ENCODE measurements at places on chromosomes 5 and 9.
A peak's percentile ranks its signal among the peaks of the same experiment; 100 is the strongest.

- DNase-seq, result no peak
These were observed 44.4 kb downstream of the NUP155 start for GRCh38 chr5:37326536-37326935.

- DNase-seq, result no peak
These were observed 681.5 kb upstream of the ACO1 start for GRCh38 chr9:31702957-31703356.

GRCh38 chr9:88816141-88816540, 175.1 kb upstream of the S1PR3 start:
- no peak for DNase-seq

DNA sequence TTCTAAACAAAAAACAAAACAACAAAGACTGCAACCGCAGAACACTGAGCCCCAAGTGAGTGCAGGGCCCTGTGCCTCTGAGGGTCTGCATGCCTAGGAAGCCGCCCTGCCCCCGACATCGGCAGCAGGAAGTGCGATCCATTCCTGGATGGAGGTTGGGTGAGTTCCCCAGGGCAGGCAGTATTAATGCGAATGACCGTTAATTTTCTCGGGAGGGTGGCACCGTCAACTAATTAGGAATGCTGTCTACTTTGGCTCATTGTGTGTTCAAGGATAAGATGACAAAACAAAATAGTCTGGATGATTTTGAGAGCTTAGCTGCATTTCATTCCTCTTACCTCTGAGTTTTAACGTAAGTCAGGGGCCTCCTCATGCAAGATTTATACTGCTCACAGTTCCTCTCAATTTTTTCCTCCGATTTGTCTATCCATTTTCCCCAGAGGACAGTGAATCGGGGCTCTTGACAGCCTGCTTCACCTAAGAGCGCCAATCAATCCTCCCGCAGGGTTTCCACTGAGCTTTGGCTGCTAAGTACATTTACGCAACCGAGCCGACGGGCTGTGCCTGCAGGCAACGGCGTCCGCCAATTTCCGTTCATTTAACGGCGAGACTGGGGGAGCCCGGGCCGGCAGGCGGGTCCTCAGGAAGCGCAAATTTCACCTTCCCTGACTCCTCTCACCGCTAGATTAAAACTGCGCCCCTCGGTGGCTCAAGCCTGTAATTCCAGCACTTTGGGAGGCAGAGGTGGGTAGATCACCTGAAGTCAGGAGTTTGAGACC, 2.9 kb upstream of the NXNL2 start:
- DNase-seq, result no peak

- DNase-seq, result no peak
These were observed 77.5 kb upstream of the RARS1 start for GRCh38 chr5:168408561-168409305.

DNA sequence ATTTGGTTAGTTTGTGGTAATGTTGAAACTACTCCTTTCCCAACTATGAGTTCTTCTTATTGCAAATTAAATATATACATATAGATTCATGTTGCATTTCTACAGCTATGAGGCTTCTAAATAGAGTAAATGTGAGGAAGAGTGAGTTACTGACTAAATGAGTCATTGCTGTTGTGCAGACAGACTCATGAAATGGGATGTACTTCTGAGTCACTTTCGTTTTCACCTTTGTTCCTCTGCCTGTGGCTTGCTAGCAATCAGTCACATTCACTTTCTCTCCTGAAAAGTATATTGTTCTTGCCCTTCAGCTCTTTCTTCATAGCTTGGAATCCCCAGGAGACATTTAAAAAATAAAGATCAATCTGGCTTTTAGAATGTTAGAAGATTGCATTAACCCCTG, 295.5 kb upstream of the SMC2 start:
- no peak for DNase-seq

DNA sequence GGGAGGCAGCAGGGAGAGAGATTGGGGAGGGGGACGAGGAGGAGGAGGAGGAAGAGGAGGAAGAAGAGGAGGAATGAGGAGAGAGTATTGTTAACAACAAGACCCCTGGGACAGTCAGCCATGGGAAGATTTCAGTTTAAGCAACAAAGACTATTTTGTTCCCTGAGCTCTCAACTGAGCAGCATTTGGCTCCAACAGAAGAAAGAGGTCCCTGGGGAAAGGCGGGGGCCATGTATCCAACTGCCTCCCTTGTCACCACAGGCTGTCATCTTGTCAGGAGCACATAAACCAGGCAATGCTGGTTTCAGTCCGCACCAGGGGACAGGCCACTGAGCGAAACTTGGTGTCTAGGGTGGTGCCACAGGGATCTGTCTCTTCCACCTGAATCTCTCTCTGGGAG, 316.1 kb downstream of the TLE1 start:
- DNase-seq, result no peak

GRCh38 chr5:106307265-106307664, 1363.5 kb downstream of the EFNA5 start:
- no peak for DNase-seq

DNA sequence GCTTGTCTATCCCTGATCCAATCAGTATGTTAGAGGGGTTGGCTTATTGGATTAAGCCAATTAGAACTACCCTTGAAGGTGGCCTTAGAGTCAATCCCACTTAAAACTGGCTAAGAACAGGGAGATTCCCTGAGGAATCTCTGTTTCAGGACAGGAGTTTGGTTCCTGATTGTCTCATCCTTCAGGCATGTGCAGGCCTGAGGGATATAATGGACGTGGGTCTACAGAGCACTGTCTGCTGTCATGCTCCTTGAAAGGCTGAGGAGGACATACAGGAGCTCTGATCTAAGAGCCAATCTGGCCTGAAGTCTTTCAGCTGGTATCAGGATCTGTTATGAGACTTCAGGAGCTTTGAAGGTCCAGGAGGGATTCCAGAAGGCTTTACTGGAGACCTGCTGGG, 36.2 kb upstream of the PRXL2C start:
- no peak for DNase-seq

DNA sequence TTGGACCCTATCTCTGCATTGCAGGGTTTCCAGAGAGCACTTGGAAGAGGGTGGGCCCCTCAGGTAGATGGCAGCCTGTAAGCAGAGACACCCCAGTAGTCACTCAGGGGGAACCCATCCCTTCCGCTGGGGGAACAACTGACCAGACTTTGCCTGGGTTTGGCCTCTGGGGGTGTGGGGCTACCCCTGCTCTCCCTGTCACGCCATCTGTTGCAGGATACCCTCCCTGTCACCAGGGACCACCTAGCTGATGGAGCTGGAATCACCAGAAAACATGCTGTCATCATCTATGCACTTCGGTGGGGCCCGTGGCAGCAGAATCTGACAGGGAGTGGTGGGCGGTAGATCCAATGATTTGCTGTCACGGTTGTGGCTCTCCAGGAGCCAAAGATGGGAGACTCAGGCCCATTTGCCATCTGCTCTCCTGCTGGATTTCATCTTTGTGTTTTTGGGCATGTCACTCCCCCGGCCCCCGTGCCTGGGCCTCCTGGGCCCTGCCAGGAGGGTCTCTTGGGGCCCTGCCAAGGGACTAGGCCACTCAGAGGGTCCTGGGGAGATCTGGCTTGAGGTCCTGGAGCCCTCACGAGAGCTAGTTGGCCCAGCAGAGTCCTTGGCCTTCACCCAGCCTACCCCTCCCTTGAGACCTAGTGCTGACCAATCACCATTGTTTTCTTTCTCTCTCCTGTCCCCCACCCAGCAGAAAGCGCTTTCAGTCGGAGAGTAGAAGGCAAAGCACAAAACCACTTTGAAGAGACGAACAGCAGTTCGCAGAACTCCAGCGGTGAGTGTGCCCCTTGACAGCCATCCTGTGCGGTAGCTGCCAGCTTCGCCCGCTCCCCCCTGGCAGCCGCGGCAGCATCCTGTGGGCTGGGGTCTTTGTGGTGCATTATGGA, 45.9 kb downstream of the AMBP start:
- DNase-seq, result no peak

- no peak for DNase-seq
These were observed 1.5 kb upstream of the RFX3 start for GRCh38 chr9:3526997-3527940.

- no peak for DNase-seq
These were observed 25.2 kb downstream of the AQP7 start for GRCh38 chr9:33377089-33377715.

DNA sequence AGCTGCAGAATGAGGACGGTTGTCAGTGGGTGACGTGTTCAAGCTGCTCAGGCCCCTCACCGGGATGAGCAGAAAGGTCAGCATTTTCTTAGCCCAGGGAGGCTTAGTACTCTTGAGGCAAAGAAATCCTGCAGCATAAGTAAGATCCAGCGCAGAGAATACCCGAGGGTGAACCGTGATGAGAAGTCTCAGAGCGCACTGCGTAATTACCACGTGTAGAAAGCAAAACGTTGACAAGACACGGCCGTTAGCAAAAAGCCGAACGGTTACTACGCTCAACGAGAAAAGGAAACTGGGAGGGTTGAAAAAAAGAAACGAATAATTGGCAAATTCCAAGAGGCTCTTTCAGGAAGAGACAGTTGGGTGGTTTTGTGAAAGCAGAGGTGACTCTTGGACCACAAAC, 104.0 kb downstream of the COL23A1 start:
- no peak for DNase-seq

- DNase-seq, result peak; percentile 55
These were observed 32.1 kb downstream of the NAIF1 start for GRCh38 chr9:128034821-128035652.

- no peak for DNase-seq
These were observed 16.1 kb upstream of the IL13 start for GRCh38 chr5:132641841-132642240.

GRCh38 chr9:112546149-112547012, 59.8 kb downstream of the KIAA1958 start:
- no peak for DNase-seq

GRCh38 chr5:127595484-127596368, 53.2 kb upstream of the CTXN3 start:
- DNase-seq, result no peak

DNA sequence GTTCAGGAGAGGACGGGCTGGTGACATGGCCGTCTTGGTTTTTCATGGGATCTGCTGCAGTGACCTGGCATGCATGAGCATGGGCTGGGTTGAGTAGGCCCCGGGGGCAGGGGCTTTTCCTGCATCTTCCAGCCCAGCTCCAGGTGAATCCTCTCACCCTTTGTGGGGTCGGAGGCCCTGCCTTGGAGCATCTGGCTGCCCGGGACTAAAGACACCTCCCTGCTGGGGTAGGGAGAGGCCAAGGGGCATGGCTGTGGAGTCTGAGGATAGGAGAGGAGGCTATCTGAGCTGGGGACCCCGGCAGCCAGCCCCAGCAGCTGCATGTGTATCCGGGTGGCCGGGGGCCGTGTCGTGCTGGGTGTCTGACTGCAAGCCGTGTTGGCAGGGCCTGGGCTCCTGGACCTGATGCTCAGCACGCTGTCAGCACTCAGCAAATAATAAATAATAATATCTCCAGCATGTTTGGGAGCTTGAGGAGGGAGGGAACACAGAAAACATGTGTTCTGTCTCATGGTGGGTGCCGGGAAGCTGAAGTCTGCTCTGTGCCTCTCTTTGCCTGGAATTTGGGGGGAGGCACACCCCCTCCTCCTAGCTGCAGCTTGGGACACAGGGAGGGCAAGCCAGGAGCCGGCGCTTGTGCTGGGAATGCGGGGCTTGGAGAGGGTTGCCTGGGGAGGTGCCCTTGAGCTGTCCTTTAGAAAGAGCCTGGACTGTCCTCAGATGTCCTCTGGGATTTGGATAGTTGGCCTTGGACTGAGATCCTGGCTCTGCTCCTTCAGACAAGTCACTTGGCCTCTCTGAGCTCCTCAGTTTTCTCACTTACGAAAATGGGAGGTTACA, 28.4 kb upstream of the PITX1 start:
- no peak for DNase-seq

- no peak for DNase-seq
These were observed 28.1 kb upstream of the RNU6ATAC start for GRCh38 chr9:134192311-134192950.

DNA sequence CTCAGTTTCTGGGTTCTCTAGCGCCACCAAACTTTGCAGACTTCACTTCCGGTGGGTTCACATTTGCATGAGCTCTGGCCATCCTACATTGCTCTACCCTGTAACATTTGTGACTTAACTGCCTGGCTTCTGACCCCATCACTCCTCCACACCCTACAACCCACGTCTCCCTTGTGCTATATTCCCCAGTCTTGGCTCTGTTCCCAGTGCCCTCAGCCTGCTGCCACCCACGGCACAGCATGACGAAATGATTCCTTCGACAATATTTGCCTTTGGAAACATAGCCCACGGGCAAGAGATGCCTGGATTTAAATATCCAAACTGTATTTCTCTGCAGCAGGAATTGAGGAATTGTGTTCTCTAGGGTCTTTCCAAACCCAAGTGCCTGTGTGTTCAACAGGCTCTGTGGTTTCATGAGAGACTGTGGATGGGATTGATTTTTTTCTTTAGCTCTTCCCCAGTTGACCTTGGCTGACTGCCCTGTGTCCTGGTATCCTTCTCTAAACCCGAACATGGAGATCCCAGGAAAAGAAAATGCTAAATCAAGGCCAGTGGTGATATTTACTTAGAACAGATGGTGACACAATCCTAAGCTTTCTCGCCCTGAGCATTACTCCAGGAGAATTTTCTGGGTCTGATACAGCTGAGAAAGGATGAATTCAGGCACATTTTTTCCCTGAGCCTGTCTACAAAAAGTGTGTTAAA, 44.4 kb upstream of the GRIA1 start:
- peak; percentile 9 for DNase-seq

GRCh38 chr5:43851741-43852140, 248.8 kb downstream of the NNT start:
- DNase-seq, result no peak

GRCh38 chr5:146880966-146881365, 2.4 kb upstream of the PPP2R2B start:
- no peak for DNase-seq

DNA sequence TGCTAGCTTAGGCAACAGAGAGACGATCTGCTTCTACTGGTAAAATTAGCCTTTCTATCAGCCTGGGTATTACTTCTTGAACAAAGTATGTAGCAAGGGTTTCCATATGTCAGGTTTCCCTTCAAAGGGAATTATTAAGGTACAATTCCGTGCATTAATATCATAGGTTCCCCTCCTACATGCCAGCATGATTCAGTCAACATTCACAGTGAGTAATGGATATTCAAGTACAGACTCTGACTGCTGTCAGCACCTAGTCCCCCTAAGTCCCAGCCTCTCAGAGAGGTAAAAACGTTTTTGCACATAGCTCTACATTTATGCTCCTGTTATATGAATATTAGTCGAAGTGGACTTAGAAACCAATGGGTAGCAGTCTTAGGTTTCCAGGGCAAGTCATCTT, 322.4 kb upstream of the CCNG1 start:
- DNase-seq, result no peak

DNA sequence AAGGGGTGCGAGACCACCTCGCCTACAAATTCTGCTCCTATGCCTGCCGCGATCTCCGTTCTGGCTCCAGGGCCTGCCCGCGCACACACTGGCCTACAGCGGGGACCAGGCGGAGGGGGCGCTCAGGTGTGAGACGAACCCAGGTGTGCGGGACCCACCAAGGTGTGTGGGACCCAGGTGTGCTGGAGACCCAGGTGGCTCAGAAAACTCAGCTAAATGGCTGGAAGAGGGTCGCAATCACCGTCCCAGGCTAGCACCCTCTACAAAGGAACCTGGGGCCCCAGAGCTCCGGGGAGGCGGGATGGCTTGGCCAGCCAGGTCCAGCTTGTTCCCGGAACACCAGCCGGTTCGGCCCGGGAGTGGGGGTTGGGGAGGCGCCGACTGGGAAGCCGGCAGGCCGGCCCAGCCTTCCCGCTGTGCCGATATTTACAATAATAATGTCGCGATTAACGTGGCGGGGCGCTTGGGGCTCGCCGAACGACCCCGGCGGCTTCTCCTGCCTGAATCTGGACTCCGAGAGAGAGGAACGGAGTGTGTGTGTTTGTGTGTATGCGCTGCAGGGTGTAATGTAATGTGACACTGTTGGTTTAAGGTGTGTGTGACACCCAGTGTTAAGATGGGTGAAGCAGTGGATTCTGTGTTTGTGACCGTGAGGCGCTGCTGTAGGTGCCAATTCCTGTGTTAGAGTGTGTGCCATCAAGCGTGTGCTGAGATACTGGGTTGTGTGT, 1.4 kb downstream of the PCDH1 start:
- no peak for DNase-seq

Data from NCI-H1417 treated with DMSO at 0.1 percent for 48 hours (cell line).